NCI-H446 treated with DMSO at 0.1 percent for 48 hours (cell line): ENCODE measurements at places on chromosomes 12 and 14.

DNA sequence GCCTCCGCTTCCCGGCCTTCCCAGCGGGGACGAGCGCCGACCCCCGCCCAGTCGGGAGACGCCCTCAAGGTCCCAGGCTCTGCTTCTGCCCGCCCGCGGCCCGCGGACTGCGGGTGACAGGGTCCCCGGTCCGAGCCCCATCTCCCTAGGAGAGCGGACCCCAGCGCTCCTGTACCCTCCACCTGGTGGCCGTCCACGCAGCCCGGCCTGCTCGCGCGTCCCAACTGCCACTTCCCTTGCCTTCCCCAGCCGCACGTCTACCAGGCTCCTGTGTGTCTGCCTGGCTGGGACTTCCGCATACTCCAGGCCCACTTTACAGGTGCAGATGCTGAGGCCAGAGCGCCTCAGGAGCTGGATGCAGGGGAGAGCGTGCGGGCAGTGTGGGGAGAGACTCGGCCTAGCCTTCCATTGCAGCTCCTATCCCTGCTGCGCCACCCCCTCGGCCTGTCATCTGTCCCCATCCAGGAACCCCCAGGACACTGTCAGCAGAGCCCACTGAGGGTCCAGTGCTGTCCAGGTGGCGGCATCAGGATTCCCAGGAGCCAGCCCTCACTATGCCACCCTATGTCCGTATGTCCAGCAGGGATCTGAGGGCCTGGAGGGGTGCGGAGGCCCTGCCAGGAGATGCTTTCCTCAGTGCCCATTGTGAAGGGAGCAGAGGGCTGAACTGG lies 8.0 kb upstream of the ANKRD9 start:
- no peak for DNase-seq

DNA sequence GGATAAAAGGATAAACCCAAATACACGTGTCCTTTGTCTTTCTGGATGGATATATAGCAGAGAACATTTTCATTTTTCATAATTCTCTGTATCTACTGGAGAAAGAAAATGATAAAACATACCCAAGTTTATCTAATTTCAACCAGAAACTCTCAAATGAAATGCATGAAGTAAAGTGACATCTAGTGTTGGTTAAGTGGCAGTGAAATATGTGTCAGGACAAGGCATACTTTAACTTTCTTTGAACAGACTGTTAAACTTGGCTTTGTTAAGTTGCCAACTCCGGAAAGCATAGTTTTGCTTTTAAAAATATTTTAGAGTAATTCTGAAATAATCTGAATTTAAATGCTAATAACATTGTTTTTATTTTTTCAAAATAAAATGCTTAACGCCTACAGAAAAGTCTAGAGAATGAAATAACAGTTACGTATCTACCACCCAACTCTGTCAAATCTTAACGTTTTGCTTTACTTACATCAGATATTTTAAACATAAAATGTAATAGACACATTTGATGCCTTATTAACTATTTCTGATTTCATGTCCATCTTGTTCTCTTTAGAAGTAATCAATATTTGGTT lies 25.2 kb upstream of the NTN4 start:
- DNase-seq, result peak; percentile 5

DNA sequence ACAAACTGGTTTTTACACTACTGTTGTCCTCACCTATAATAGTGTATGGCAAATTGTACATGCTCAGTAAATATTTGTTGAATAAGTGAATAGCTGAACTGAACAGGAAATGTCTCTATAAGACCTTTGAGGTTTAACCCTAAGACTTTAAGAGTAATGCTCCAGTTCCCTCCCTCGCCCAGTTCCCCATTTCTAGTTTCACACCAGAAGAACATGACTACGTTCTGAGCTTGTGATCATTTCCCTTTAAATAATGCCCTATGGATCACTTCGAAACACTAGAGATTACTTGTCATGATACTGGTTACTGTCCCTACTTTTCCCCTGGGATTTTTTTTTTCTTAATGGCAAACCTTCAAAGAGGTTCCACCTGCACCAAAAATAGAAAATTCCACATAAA lies 69.3 kb downstream of the PRKD1 start:
- no peak for DNase-seq

DNA sequence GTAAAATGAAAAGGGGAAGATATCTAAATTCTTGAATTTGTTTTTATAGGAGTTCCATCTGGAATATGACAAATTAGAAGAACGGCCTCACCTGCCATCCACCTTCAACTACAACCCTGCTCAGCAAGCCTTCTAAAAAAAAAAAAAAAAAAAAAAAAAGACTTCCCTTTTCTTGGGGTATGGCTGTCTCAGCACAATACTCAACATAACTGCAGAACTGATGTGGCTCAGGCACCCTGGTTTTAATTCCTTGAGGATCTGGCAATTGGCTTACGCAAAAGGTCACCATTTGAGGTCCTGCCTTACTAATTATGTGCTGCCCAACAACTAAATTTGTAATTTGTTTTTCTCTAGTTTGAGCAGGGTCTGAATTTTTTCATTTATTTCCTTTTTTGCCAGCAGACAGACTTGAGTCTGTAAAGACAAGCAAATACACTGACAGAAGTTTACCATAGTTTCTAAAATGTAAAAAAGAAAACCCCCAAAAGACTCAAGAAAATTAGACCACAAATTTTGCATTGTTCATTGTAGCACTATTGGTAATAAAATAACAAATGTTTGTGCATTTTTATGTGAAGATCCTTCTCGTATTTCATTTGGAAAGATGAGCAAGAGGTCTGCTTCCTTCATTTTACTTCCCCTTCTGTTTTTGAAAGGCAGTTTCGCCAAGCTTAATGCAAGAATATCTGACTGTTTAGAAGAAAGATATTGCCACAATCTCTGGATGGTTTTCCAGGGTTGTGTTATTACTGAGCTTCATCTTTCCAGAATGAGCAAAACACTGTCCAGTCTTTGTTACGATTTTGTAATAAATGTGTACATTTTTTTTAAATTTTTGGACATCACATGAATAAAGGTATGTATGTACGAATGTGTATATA lies 12.1 kb upstream of the KCNMB4 start:
- DNase-seq, result no peak

DNA sequence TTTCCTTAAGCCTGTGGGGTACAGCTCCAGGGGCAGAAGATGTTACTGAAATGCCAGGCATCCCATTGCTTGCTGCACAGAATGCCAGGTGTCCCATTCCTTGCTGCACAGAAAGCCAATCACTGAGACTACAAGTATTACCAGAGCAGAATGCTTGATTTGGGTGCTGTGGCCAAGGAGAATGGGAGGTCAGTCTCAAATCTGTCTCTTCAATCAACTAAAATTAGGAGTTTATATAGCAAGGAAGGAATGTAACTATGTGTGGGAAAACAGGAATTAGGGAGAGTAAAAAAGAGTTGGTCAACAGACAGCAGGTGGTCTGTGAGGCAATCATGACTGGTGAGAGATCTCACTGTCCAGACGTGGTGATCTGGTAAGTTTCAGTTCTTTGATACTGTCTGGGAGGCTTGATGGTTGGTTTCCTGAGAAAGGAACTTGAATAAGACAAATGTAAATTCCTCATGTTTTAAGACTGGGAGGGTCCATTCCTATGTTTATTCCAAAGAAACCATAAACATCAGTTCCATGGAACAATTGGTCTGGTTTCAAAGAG lies 31.2 kb upstream of the VASH1 start:
- no peak for DNase-seq

GRCh38 chr14:40312296-40312695 lies 880.1 kb upstream of the FBXO33 start:
- no peak for DNase-seq

GRCh38 chr12:128587918-128588317 lies 235.8 kb downstream of the SLC15A4 start:
- no peak for DNase-seq
